AML-193 (cell line): ENCODE measurements at places on chromosomes 3 and 15.
A peak's percentile ranks its signal among the peaks of the same experiment; 100 is the strongest.

- DNase-seq = no peak
Measured at GRCh38 chr3:47283193-47283537, 421 bp downstream of the KLHL18 start.

GRCh38 chr3:98581474-98581873, 11.9 kb downstream of the CPOX start:
- no peak for DNase-seq

DNA sequence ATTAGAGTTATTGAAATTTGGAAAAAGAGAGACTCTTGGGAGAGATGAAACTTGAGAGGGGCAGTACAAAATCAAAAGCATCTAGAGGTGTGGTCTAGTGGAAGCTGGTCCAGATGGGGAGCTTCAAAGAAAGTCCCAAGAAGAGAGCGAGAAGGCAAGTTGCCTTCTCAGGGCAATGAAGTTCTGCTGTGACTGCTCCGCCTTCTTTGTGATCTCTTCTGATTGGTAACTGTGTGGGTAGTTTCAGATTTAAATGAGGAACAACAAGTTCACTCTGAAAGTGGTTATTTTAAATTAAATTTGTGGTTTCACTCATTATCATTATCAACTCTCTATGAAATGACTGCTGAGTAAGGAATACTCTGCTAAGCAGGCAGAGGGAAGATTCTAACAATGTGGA, 233.3 kb downstream of the NLGN1 start:
- no peak for DNase-seq

- no peak for DNase-seq
Measured at GRCh38 chr3:173703771-173704170, 306.2 kb downstream of the NLGN1 start.

- no peak for DNase-seq
Measured at GRCh38 chr3:197590313-197590962, 34.7 kb upstream of the BDH1 start.

DNA sequence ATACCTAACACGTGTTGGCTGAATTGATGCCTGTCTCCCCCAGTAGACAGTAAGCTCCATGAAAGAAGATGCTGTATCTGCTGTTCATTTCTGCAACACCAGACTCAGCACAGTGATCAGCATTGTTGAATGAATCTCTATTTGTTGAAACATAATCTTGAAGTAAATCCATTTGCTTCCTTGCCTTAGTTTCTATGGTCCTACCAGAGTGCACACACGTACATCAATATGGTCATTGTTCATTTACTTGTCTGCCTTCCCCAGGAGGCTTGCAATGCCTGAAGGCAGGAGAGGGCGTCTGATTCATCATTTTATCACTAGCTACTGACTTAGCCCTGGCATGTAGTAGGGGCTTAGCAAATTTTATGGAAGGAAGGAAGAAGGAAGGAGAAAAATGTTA, 19.2 kb downstream of the RBP2 start:
- DNase-seq = no peak

- no peak for DNase-seq
Measured at GRCh38 chr3:146226881-146227280, 24.0 kb downstream of the PLSCR4 start.

DNA sequence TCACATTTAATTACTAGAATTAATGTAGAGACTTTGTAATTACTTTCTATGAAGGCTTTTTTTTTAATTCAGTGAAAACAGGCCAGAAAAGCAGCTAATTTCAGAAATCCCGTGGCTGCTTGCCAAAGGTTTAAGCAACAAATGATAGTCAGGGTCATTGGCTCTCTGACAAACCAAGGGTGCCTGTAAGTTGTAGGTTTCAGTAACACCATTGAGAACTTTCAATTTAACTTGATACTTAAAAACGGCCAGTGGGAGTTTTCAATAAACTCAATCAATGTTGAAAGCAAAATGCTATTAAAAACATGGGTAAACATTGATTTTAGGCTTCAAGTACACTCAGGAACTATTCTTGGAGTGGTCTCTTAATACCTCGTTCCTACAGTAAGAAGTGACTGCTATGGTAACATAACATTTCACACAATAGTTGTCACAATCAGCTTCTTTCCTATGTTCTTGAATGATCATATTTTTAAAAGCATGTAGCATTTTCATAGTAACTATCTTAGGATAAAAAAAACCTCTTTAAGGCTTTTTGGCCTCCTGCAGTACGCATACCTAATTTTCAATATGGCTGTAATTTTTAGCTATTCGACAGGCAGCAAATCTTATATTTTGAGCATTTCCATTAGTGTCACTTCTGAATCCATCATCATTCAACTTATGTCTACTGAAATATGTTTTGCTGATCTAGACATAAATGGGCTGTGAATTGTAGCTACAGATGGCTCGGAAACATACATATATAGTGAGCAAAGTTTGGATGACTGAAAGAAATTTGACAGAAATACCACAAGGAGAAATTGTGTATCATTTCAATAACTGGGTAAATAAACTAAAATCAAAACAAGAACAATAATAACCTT, 592.1 kb upstream of the GBE1 start:
- no peak for DNase-seq

- no peak for DNase-seq
Measured at GRCh38 chr15:51387699-51388041, 46.2 kb downstream of the GLDN start.

GRCh38 chr15:55990516-55990915, 2.9 kb downstream of the NEDD4 start:
- DNase-seq = no peak

GRCh38 chr3:43757666-43758321, 67.1 kb downstream of the ABHD5 start:
- no peak for DNase-seq

GRCh38 chr3:44223299-44223698, 18.4 kb upstream of the TOPAZ1 start:
- no peak for DNase-seq

- DNase-seq = no peak
Measured at GRCh38 chr15:37097144-37097919, 3.0 kb downstream of the MEIS2 start.

- DNase-seq = no peak
Measured at GRCh38 chr3:164231718-164232117, 846.6 kb downstream of the SI start.

- DNase-seq = no peak
Measured at GRCh38 chr3:168123201-168124176, 27.8 kb upstream of the GOLIM4 start.

DNA sequence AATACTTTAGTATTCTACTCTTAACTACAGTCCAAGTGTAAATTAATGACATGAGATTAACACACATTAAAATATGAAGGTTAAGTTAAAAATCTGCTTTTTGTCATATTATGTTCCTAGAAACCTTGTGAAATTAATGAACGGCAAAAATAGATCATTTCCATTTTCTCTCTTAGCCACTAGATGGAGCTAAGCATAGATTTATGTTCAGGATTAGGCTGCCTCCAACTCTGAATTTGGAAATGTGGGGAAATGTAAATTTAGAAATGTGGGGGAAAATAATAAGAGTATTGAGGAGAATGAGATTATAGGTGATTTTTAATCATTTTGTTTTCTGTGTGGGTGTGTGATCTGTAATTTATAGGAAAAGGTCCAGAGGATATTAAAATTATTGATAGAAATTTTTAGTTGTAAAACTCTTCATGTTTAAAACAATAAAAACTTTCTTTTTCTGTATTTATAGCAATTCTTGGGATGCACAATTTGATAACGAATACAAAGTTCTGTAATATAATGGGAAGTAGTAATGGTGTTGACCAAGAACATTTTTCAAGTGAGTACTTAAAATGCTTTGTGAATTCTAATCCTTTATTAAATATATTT, 59.2 kb downstream of the TMOD3 start:
- peak; percentile 40 for DNase-seq

DNA sequence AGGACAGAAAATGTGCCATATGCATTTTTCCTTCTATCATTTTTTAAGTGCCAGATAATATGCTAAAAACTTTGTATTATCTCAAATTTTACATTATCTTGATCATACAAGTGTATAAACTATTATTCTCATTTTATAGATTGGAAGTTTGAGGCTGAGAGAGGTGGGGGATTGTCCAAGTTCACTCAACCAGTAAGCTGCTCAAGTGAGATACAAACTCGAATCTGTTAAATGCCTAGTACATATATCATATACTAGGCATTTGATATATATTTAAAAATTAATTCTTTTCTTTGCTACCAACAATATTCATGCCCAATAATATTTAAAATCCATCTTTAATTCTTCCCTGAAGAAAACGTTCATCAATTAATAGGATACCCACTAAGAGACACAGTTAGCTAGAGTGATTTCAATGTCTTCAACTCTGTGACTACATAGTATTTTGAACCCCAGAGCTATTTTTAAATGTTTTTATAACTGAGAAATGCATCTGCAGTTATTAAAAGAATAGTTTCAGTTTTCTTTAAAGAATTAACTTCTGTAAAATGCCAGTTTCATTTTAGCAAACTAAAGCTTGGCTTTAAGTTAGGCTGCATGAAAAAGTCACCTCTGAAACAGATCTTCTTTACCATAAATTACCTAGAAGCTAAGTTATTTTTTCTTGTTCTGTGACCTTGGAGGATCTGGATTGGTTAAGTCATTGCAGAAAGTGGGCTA, 40.4 kb downstream of the IQCB1 start:
- no peak for DNase-seq

DNA sequence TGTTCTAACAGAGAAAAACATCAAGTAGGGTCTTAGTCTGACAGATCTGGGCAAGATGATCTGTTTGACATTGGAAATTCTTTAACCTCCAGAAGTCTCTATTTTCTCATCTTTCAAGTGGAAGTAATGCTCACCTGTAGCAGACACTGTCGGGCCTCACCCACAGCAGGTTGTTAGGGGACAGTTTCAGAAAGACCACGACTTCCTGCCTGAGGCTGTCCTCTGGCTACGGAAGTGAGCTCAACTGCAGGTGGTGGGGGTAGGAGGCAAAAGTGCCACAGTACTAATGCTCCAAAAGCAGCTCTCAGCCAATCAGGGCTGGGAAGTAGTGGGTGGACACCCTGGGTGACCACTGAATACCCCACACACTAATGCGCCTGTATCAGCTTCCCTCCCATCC, 111.4 kb upstream of the TOPAZ1 start:
- DNase-seq = no peak

- DNase-seq = peak; percentile 40
Measured at GRCh38 chr3:158313338-158313927, 203.5 kb downstream of the RSRC1 start.

- peak; percentile 57 for DNase-seq
Measured at GRCh38 chr15:67839499-67839928, 331 bp downstream of the RNU6-1 start.

DNA sequence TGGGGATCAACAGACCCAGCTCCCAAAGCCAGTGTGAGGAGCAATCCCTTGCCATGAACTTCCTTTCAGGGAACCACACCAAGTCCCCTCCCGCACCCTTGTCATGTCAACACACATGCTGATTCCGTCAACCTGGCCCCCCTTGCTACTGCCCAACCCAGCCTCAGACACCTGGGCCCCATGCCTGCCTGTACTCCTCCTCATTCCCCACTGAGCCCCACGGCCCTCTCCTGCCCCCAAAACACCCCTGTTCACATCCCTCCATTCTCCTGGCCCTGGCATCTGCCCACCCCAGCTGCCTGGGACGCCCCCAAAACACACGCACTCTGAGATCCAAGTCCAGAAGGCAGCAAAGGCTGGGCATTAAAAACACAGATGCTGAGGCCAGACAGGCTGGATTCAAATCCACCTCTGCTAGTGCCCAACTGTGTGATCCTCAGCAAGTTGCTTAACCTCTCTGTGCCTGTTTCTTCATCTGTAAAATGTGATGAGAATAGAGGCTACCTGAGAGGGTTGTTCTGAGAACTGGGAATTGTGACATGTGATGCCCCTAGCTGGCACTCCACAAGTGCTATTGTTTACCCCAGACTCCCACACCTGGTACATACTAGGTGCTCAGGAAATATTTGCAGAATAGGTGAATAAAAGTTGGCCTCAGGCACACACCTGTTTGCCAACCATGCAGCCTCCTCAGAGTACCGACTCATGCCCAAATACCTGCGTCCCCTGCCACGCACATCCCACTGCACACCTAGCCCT, 2.3 kb downstream of the PLXND1 start:
- no peak for DNase-seq

DNA sequence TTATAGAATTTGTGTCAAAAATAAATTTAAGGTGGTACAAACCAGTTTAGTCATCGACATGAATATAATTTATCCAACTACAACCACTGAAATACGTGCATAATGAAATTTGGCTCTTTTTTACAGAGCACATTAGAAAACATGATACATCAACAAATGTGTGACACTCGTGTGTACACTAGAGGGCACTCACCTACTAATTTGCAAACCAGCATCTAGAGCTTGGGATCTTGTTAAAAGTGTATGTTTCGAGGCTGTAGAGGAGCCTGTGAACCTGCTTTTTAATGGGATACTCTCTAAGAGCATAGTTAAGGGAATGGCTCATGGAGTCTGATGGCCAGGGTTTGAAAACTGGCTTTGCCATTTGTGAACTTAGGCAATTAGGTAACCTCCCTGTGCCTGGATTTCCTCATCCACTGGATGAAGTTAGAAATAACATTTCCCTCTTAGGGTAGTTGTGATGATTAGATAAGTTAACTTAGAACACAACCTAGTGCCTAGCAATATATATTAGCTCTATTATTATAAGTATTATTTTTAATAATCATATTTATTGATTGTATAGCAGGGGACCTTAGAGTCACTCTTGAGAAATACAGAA, 8.8 kb upstream of the CPOX start:
- peak; percentile 73 for DNase-seq

DNA sequence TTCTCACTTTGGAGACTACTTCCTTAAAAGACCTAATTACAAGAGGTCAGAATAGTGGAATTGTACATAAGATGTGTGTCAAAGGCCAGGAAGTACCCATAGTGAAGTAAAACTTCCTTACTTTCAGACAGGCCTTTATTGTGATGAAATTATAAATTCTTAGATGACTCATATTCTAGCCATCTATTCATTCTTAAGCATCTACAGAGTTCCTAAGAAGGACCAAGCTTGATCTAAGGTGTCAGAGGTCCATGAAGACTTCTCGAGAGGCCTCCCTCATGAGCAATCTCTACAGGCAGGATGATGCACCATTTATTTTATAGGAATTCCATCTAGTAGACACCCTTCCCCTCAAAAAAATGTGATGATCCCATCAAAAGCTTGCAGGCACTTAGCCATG, 493.3 kb downstream of the MAGI1 start:
- DNase-seq = no peak

DNA sequence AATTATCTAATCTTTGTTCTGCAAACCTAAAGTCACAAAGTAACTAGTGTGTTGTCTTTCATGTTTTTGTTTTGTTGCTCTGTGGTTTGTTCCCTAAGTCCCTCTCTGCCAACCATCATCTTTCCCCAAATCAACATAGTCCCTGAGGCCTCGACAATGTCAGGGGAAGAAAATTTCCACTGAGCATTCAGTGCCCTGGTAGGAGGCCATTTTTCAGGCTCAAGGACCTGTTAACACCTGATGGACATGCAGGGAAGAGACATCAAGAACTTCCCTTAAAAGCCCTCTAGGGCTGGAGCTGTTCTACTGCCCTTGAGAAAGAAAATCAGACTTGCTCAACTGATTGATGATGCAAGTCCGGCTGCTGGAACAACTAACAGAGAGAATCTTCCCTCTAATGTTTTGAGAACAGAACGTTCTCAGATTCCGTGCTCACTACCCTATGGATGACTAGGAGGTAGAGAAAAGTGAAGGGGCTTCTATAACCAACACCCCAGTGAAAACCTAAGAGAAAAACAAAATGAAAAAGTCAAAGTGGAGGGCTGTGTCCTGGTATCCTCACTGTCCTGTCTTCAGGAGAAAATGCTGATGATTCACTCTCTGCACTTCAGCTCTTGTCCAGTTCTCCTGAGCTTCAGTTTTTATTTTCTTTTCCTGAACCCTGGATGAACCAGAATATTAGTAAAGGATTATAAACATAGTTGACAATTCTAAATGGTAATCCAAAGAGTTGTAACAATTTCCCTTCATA, 373.1 kb downstream of the FOXP1 start:
- DNase-seq = peak; percentile 74

- no peak for DNase-seq
Measured at GRCh38 chr15:100169615-100170290, 172.0 kb downstream of the ADAMTS17 start.
